SK-N-SH (cell line): ENCODE measurements at places on chromosomes 12 and 14. TPM values are rescaled to one million over a fixed set of nuclear protein-coding genes. Genes with fewer than 3 reads are reported as not detected.

LRP1-AS gene
- not detected in 2 replicates for polyA plus RNA-seq

DLGAP5 gene
- polyA plus RNA-seq: 6.2 and 6.4 TPM in 2 replicates

PRH2 gene
- polyA plus RNA-seq: not detected in 2 replicates

TMEM30B gene
- polyA plus RNA-seq: 0.13 and 0.15 TPM in 2 replicates

GNG2 gene
- 17.8 and 19.1 TPM in 2 replicates for polyA plus RNA-seq

KCNK10 gene
- not detected in 2 replicates for polyA plus RNA-seq

BCL2L14 gene
- polyA plus RNA-seq: not detected in 2 replicates

GDF3 gene
- polyA plus RNA-seq: not detected in 2 replicates

EIF2S3B gene
- polyA plus RNA-seq: 0.07 and 0.16 TPM in 2 replicates

ITPK1 gene
- 23.2 and 30.2 TPM in 2 replicates for polyA plus RNA-seq

EID3 gene
- polyA plus RNA-seq: 0.75 and 0.92 TPM in 2 replicates

PCED1B gene
- 0.08 and 0.21 TPM in 2 replicates for polyA plus RNA-seq

NRXN3 gene
- 1.3 and 1.6 TPM in 2 replicates for polyA plus RNA-seq

KLHDC2 gene
- 41.1 and 52.0 TPM in 2 replicates for polyA plus RNA-seq

AKAP5 gene
- 0.28 and 0.36 TPM in 2 replicates for polyA plus RNA-seq

PIGH gene
- polyA plus RNA-seq: 23.6 and 26.5 TPM in 2 replicates
